Right hindlimb (tissue), 1 donor: ENCODE measurements at places on chromosomes 4 and X.
A peak's percentile ranks its signal among the peaks of the same experiment; 100 is the strongest.

GRCh38 chr4:177051473-177052060 lies 258.1 kb upstream of the NEIL3 start:
- no peak for DNase-seq

DNA sequence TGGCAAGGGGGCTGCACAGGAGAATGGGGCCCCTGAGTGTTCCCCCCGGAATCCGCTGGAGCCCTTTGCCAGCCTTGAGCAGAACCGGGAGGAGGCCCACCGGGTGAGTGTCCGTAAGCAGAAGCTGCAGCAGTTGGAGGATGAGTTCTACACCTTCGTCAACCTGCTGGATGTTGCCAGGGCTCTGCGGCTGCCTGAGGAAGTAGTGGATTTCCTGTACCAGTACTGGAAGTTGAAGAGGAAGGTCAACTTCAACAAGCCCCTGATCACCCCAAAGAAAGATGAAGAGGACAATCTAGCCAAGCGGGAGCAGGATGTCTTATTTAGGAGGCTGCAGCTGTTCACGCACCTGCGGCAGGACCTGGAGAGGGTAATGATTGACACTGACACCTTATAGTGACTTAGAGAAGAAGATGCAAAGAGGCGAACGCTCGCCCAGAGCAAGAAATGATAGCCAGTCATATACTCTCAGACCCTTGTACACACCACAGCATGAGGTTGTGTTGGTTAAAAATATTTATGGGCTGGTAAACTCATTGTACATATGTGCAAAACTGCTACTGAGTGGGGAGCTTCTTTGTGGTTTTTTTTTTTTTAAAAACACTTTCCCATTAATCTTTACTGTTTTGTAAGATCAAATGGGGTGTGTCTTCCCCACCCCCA lies 52.5 kb downstream of the JADE1 start:
- no peak for DNase-seq

GRCh38 chrX:153621949-153622598 lies 23.1 kb upstream of the CCNQ start:
- no peak for DNase-seq

DNA sequence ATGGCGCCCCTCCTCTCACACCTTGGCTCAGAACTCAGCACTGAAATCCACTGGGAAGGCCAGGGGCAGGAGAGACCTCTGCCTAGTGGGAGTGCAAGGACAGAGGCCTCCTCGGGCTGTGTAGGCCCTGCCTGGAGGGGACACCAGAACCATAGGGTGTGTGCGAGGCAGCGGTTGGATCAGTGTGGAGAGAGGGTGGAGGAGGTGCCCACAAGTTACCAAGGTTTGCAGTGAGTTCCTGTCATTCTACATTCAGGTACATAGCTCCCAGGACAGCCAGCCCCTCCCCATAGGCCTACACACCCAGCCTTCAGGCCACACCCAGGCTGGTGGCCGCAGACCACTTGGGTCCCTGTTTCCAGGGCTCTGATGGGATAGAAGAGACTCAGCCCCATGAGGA lies 19.2 kb upstream of the SPON2 start:
- no peak for DNase-seq

DNA sequence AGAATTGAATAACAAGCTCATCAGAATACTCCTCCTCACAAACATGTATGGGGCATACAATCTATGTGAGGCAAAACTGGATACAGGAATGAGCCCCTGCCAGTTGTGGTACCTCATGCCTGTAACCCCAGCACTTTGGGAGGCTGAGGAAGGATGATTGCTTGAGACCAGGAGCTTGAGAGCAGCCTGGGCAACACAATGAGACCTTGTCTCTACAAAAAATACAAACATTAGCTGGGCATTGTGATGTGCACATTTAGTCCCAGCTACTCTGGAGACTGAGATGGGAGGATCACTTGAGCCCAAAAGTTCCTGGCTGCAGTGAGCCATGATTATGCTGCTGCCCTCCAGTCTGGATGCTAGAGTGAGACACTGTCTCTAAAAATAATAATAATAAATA lies 611.0 kb downstream of the NLGN4X start:
- DNase-seq, result no peak

GRCh38 chr4:37687681-37688080 lies 1.5 kb upstream of the RELL1 start:
- DNase-seq, result no peak

GRCh38 chr4:17544831-17545234 lies 29.9 kb downstream of the CLRN2 start:
- DNase-seq, result no peak

- no peak for DNase-seq
Observed at GRCh38 chr4:100574607-100575006, 56.8 kb upstream of the EMCN start.

DNA sequence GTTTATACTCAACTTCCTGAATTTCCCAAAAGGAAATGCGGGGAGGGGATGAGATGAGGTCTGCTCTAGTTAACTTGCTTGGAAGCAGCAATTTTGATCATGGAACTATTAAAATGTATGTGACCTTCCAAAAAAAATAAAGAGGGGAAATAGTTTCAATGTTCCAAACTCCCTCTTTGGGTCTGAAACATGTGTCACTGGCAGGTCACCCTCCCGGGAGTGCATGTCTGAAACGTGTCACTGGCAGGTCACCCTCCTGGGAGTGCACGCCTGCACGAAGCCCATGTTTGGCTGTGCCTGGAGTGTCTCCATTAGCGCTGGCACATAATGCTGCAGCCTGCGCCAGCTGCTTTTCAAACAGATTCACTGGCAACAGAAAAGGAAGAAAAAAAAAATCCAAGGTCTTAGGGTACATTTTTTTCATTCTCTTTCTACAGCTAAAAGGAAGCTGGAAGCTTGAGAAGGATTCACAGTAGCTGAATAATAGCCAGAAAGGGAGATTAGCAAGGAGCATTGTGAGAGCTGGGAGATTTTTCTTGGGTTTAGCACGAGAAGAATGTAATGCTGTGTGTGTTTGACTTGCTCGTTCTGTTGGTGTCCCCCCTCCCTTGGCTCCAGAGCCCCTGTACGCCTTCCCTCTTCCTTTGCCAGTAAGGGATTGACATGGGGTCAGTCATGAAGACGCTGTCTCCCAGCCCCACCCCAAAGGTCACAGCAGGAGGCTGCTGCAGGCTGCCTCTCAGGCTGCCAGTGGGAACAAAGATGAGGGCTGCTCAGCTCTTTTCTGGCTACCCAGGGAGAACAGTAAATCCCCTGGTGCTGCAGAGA lies 39.2 kb upstream of the TLR3 start:
- DNase-seq, result peak; percentile 81

DNA sequence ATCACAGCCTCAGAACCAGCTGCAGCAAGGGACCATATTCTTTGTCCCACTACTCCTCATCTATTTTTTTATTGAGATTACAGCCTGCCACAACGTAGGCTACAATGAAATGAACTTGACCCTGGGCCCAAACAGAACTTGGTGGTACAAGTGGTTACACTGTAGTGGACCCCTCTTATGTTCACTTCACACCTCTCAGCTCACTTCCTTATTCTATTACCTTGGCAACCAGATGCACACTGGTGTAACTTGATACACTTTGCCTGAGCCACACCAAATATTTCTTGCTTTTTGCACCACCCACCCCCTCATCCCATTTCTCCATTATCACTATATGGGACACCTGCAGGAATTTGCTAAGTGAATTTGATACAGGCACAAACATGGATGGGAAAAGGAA lies 105.8 kb downstream of the CXCL13 start:
- DNase-seq, result no peak

DNA sequence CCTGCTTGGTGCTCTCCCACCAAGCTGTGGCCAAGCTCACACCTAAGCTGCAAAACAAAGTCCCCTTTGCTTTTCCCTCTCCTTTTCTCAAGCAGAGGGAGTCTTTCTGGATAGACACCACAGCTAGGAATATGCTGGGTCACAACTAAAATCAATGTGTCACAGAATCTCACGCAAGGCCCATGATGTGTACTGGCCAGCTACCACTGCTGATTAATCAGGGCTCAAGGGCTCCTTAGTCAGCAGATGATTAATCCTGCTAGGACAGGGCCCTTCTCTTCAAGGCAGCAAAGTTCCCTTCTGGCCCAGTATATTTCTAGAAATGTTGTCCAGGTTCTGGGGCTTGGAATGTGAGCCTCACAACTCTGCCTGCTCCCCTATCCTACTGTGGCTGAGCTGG lies 32.0 kb upstream of the TENT5D start:
- DNase-seq, result no peak

GRCh38 chr4:95188701-95189370 lies 359.9 kb downstream of the UNC5C start:
- DNase-seq, result no peak

GRCh38 chrX:110588164-110588563 lies 207.5 kb downstream of the CHRDL1 start:
- no peak for DNase-seq
